Fibroblast of skin of back (primary cell): ENCODE measurements at places on chromosomes 5 and 9.

GRCh38 chr9:124221676-124222075, 36.1 kb upstream of the NEK6 start:
- no peak for DNase-seq

DNA sequence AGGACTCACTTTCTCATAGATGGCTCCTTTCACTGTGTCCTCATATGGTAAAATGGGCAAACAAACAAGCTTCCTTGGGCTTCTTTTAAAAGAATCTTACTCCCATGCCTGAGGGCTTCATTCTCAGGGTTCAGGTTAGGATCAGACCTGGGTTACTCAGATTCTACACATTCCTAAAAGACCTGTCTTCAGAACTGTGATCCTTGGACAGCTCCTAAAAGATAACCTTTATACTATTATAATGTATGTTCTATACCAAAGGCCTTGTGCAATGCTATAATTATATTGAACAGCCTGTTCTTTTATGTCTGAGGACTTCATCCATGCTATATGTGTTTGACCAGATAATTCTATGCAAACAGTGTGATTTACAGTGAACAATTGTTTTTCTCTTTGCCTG, 264.4 kb upstream of the CDH10 start:
- no peak for DNase-seq

DNA sequence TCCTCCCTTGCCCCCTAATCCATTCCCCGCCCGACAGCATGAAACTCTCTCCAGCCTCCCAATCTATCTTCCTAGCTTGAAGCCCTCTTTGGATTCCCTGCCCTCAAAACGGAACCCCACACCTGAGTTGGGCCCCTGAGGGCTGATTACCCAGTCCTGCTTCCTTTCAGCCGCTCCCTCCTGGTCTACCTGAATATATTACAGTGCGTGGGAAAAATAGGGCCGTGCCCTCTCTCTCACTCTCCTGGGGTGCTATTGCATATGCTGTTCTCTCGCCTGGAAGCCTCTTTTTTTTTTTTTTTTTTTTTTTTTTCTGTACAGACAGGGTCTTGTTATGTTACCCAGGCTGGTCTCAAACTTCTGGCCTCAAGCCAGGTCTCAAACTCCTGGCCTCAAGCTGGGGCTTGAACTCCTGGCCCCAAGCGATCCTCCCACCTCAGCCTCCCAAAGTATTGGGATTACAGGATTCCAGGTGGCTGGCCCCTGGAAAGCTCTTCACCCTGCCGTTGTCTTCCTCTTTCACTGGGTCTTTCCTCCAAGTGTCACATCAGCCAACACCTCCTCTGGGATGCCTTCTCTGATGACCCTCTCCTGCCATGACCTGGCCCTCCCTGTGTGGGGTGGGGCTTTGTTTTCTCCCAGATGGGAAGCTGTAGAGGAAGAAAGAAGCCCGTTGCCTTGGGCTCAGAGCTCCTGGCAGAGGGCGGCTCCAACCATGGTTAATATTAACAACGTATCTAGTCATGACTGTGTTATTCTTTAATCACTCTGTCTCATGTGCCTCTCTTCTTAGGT, 8.2 kb downstream of the DNM1 start:
- DNase-seq: no peak

- DNase-seq: no peak
These were observed 2.8 kb upstream of the LMAN2 start for GRCh38 chr5:177354256-177354655.

GRCh38 chr9:29548436-29548835, 1975.2 kb upstream of the C9orf72 start:
- peak; percentile 20 for DNase-seq

DNA sequence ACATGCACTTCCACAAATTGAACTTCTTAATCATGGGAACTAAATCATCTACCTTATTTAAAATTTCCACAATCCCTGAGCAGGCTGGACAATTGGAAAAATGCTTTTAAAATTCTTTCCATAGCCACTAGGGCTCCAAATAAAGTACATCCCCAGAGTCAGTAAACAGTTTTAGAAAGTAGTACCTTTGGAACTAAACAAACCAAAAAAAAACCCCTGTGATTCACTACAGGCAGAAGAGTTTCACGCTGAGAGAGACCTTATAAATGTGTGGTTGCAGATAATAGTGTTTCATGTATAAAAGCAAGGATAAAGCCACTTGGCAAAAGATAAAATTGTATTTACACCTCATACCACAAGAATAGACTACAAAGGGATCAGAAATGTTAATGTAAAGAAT, 11.8 kb upstream of the HMGCR start:
- no peak for DNase-seq

- DNase-seq: no peak
These were observed 10.2 kb downstream of the MAMDC2 start for GRCh38 chr9:70053864-70054263.

- no peak for DNase-seq
These were observed 7.3 kb upstream of the FGF18 start for GRCh38 chr5:171412186-171412585.
